SJCRH30 (cell line): ENCODE measurements at places on chromosomes 5 and 9. TPM values are rescaled to one million over a fixed set of nuclear protein-coding genes. Genes with fewer than 3 reads are reported as not detected.

TESK1 gene
- total RNA-seq: 9.2 and 10.1 TPM in 2 replicates

RXFP3 gene
- not detected in 2 replicates for total RNA-seq

CMYA5 gene
- 0.20 and 0.22 TPM in 2 replicates for total RNA-seq

MOB3B gene
- total RNA-seq: 0.25 and 0.34 TPM in 2 replicates

GABBR2 gene
- total RNA-seq: not detected in 2 replicates

SPATA31D4 gene
- not detected in 2 replicates for total RNA-seq

ZNF658 gene
- 3.7 and 3.8 TPM in 2 replicates for total RNA-seq

AFAP1L1 gene
- total RNA-seq: 0.45 and 0.56 TPM in 2 replicates

BARX1 gene
- not detected in 2 replicates for total RNA-seq

C7 gene
- total RNA-seq: 12.2 and 17.2 TPM in 2 replicates

DIRAS2 gene
- total RNA-seq: not detected in 2 replicates

WHRN gene
- total RNA-seq: 2.5 and 3.1 TPM in 2 replicates

FGF1 gene
- total RNA-seq: not detected in 2 replicates

PCDHGA3 gene
- total RNA-seq: 0.56 and 0.67 TPM in 2 replicates

CER1 gene
- total RNA-seq: not detected in 2 replicates

STPG3 gene
- not detected in 2 replicates for total RNA-seq

BSPRY gene
- total RNA-seq: 0.10 and 0.15 TPM in 2 replicates

GARNL3 gene
- 3.3 and 4.6 TPM in 2 replicates for total RNA-seq

FKTN gene
- 22.2 and 28.4 TPM in 2 replicates for total RNA-seq

RANBP3L gene
- 0.73 and 0.93 TPM in 2 replicates for total RNA-seq

RNF20 gene
- total RNA-seq: 48.1 and 51.3 TPM in 2 replicates

FOXD4L6 gene
- 0.18 TPM in 1 of 2 replicates, not detected in the other for total RNA-seq

GGTA1 gene
- total RNA-seq: not detected in 2 replicates

DMGDH gene
- not detected in 2 replicates for total RNA-seq

PHAX gene
- 57.1 and 64.6 TPM in 2 replicates for total RNA-seq

PHF24 gene
- total RNA-seq: not detected in 2 replicates

ZDHHC11B gene
- 0.22 TPM in 1 of 2 replicates, not detected in the other for total RNA-seq

KCNN2 gene
- total RNA-seq: not detected in 2 replicates

SH3RF2 gene
- not detected in 2 replicates for total RNA-seq

GMCL2 gene
- not detected in 2 replicates for total RNA-seq

BTNL3 gene
- total RNA-seq: not detected in 2 replicates

SLCO6A1 gene
- not detected in 2 replicates for total RNA-seq

C5orf58 gene
- total RNA-seq: not detected in 2 replicates

C9orf152 gene
- not detected in 2 replicates for total RNA-seq

PPIP5K2 gene
- total RNA-seq: 48.6 and 53.5 TPM in 2 replicates

GPX3 gene
- total RNA-seq: 3.3 and 4.0 TPM in 2 replicates

PCDHGA9 gene
- 1.8 and 2.3 TPM in 2 replicates for total RNA-seq

CNTNAP3 gene
- 10.7 and 12.3 TPM in 2 replicates for total RNA-seq

LOX gene
- total RNA-seq: 1.7 and 2.3 TPM in 2 replicates

FAM13B gene
- total RNA-seq: 18.5 and 22.1 TPM in 2 replicates

PPP2R2B gene
- total RNA-seq: 0.04 TPM in 1 of 2 replicates, not detected in the other

BTNL9 gene
- not detected in 2 replicates for total RNA-seq

OR2S2 gene
- not detected in 2 replicates for total RNA-seq

ZNF366 gene
- 0.12 and 0.25 TPM in 2 replicates for total RNA-seq
